Upper lobe of left lung (tissue), 6 donors: ENCODE measurements at places on chromosomes 2 and 18. TPM values are rescaled to one million over a fixed set of nuclear protein-coding genes. Genes with fewer than 3 reads are reported as not detected.

GRCh38 chr2:225599856-225600255, 200.3 kb downstream of the NYAP2 start:
- no peak overlapping the region for H3K27ac ChIP-seq
- no peaks in the 10 kb centered on the region for H3K4me1 ChIP-seq
- H3K4me3 ChIP-seq: no peak overlapping the region
- no peaks in the 10 kb centered on the region for H3K36me3 ChIP-seq
- no peaks in the 10 kb centered on the region for H3K27me3 ChIP-seq

The CXCR1 gene
- 9.1 TPM for total RNA-seq

- no peak overlapping the region for H3K27ac ChIP-seq
- DNase-seq: no peak
- no peak overlapping the region for H3K4me3 ChIP-seq
- no peaks in the 10 kb centered on the region for H3K4me1 ChIP-seq
- no peaks in the 10 kb centered on the region for H3K36me3 ChIP-seq
- H3K27me3 ChIP-seq: no peaks in the 10 kb centered on the region
These were observed 494.7 kb upstream of the FAM98A start for GRCh38 chr2:34093790-34094189.

The EMILIN1 gene
- total RNA-seq: 57.0 TPM

The ASB18 gene
- total RNA-seq: not detected

DNA sequence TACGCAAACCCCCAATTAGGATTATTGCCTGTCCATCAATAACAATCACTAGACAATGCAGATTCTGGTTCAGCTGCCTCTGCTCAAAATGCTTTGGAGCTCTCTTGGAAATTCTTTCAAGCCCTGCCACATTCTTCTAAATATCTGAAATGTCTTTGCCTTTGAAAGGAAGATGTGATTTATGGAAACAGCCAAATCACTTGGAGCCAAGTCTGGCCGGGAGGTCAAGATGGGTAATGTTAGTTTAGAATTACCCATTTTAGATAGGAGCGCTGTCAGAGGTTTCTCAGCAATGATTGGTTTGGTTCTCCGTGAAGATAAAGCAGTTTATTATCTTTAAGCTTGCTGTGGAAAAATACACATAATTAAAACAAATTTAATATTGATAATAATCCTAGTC, 306.7 kb downstream of the SETBP1 start:
- H3K4me3 ChIP-seq: no peak overlapping the region
- no peaks in the 10 kb centered on the region for H3K27me3 ChIP-seq
- no peak overlapping the region for H3K27ac ChIP-seq
- no peaks in the 10 kb centered on the region for H3K4me1 ChIP-seq
- H3K36me3 ChIP-seq: no peaks in the 10 kb centered on the region
- DNase-seq: no peak

- no peaks in the 10 kb centered on the region for H3K36me3 ChIP-seq
- H3K4me1 ChIP-seq: no peaks in the 10 kb centered on the region
- H3K4me3 ChIP-seq: no peak overlapping the region
- no peak overlapping the region for H3K27ac ChIP-seq
- DNase-seq: no peak
These were observed 712.8 kb downstream of the SOCS6 start for GRCh38 chr18:71001597-71001996.

The TP53I3 gene
- total RNA-seq: 110 TPM

GRCh38 chr2:233867993-233868532, at the start of gene MSL3B:
MSL3B (minus strand) TSS chr2:233868386.
- DNase-seq: no peak
- H3K36me3 ChIP-seq: no peaks in the 10 kb centered on the region
- H3K27ac ChIP-seq: no peak within 1 kb of the TSS

The CETN1 gene
- total RNA-seq: not detected

DNA sequence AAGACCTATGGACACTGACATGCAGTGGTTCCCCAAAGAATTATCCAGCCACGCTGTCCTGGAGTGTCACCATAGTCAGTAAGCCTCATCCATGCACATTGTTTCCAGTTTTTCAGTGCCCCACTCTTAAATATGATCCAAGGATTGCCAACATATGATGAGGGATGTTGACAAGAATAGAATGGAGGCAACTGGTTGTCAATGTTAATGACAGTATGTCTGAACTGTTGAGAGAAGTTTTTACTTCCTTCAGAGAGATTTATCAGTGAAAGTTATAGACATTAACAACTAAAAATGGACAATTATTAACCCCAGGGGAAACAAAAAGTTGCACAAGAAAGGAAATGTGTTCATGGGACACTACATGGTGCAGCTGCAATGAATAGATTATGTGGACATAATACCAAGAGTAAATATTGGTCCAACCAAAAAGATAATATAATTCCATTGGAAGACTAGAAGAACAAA, 69.9 kb downstream of the CYP26B1 start:
- H3K27me3 ChIP-seq: no peaks in the 10 kb centered on the region
- DNase-seq: no peak
- no peaks in the 10 kb centered on the region for H3K4me1 ChIP-seq
- H3K36me3 ChIP-seq: no peaks in the 10 kb centered on the region

DNA sequence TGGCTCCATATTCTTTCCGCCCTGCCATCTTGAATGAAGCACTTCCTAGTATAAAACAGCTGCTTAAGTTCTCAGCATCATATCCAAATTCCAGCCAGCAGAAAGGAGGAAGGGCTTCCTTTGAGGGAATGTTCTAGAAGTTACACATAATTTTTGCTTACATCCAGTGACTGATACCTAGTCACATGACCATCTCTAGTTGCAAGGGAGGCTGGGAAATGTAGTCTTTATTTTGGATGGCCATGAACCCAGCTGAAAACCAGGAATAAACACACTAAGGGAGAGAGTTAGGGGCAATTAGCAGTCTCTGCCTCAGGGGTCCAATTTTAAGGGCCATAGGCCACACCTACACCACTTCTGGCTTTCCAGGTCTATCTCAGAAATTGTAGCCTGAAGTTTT, 57.8 kb upstream of the LMAN1 start:
- no peaks in the 10 kb centered on the region for H3K4me1 ChIP-seq
- H3K27ac ChIP-seq: no peak overlapping the region
- no peak overlapping the region for H3K4me3 ChIP-seq
- no peak for DNase-seq

DNA sequence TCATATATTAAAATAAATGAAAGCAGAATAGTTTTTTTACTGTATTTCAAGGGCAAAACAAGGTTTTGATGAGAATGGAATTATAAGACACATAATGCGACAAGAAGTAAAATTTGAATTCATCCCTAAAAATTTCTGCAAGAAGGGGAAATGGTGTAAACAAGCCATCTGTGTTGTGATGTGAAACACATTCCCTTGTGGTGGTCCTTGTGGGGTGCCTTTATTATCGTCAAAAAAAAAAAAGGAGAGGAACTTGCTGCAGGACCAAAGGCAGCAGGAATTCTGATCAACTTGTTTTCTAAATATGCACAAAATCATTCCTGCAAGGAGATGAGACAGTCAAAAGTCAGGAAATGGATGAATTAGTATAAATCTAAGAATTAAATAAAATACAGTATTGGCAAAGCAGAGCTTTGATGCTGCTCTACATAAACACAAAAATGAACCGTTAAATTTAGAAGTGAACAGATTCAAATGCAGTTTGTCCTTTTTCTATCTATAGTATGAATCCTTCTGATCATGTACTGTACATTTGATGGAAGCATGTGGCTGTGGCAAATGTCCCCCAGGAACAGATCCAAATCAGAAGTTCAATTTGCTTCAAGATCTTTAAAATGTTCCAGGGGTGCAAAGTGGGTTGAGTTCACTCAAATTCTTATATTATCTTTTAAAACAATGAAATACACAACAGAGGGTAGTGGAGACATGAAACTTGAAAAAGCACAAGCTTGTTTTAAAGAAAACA, 818.8 kb downstream of the PLCL1 start:
- no peaks in the 10 kb centered on the region for H3K36me3 ChIP-seq
- DNase-seq: no peak
- H3K4me1 ChIP-seq: no peaks in the 10 kb centered on the region
- no peak overlapping the region for H3K4me3 ChIP-seq
- H3K27ac ChIP-seq: no peak overlapping the region

The ELOA2 gene
- total RNA-seq: not detected

The UNC80 gene
- total RNA-seq: 0.15 TPM

The HOXD4 gene
- 0.79 TPM for total RNA-seq

GRCh38 chr2:219072741-219073250, 12.1 kb upstream of the IHH start:
- H3K4me1 ChIP-seq: peaks cover 10% of the 10 kb centered on the region
- no peak overlapping the region for H3K4me3 ChIP-seq
- H3K36me3 ChIP-seq: peaks cover 35% of the 10 kb centered on the region
- DNase-seq: no peak
- H3K27ac ChIP-seq: no peak overlapping the region
- no peaks in the 10 kb centered on the region for H3K27me3 ChIP-seq

DNA sequence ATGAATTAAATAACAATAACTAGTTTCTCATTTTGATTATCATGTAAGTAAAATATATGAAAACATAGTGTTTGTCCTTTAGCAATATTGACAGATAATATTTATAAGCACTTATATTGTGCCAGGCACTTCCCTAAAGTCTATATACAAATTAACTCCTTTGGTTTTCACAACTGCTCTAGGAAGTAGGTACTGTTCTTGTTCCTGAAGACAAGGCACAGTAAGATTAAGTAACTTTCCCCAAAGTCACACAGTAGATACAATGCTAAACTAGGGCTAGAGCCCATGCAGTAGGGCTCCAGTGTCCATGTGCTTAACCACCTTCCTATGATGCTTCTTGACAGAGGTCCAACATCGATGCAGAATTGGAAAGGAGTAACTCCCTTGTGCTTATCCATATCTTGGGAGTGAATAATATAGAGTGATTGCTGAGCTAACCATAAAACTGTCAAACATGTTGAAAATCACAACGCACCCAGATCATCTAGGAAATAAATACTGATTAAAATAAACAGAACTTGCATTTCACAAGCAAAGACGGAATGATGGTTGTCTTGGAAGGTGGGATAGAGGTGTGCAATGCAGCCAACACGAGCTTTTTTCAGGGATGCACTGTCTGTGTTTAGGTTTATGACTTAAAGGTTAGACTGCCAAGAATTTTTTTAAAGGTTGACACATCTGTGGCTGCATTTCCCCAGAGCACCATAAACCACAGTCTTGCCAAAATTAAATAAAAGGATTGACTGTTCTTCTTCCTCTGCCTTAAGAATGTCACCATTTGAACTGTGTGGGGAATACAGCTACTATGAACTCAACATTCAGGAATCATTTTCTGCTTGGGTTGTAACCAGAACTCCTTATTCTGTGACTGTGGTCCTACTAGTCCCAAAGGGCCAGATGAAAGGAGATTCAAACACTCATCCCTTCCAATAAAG, 80.8 kb downstream of the ANKRD44 start:
- H3K4me3 ChIP-seq: no peak overlapping the region
- no peaks in the 10 kb centered on the region for H3K27me3 ChIP-seq
- no peaks in the 10 kb centered on the region for H3K36me3 ChIP-seq
- DNase-seq: no peak
- no peak overlapping the region for H3K27ac ChIP-seq

- H3K4me1 ChIP-seq: peaks cover 38% of the 10 kb centered on the region
- H3K36me3 ChIP-seq: no peaks in the 10 kb centered on the region
- no peaks in the 10 kb centered on the region for H3K27me3 ChIP-seq
- peak overlapping the region; percentile 100 for H3K27ac ChIP-seq
These were observed 1.6 kb downstream of the KANSL1L start for GRCh38 chr2:210169516-210170195.

- no peaks in the 10 kb centered on the region for H3K27me3 ChIP-seq
- no peak overlapping the region for H3K27ac ChIP-seq
- no peak overlapping the region for H3K4me3 ChIP-seq
- no peak for DNase-seq
- no peaks in the 10 kb centered on the region for H3K36me3 ChIP-seq
These were observed 247.3 kb downstream of the TTC32 start for GRCh38 chr2:19654310-19655090.

- H3K4me1 ChIP-seq: no peaks in the 10 kb centered on the region
- no peak for DNase-seq
- H3K27ac ChIP-seq: no peak overlapping the region
- no peak overlapping the region for H3K4me3 ChIP-seq
- no peaks in the 10 kb centered on the region for H3K27me3 ChIP-seq
- no peaks in the 10 kb centered on the region for H3K36me3 ChIP-seq
These were observed 34.2 kb upstream of the NPAS2 start for GRCh38 chr2:100785626-100786296.

- DNase-seq: no peak
- no peaks in the 10 kb centered on the region for H3K4me1 ChIP-seq
- peaks cover 52% of the 10 kb centered on the region for H3K36me3 ChIP-seq
- no peak overlapping the region for H3K27ac ChIP-seq
These were observed 38.9 kb downstream of the DHX57 start for GRCh38 chr2:38836791-38837190.

GRCh38 chr2:116160657-116161056, 1653.8 kb upstream of the DDX18 start:
- DNase-seq: no peak
- no peak overlapping the region for H3K4me3 ChIP-seq
- no peaks in the 10 kb centered on the region for H3K36me3 ChIP-seq
- H3K4me1 ChIP-seq: no peaks in the 10 kb centered on the region
- no peak overlapping the region for H3K27ac ChIP-seq
- H3K27me3 ChIP-seq: no peaks in the 10 kb centered on the region

- H3K4me3 ChIP-seq: no peak overlapping the region
- no peaks in the 10 kb centered on the region for H3K4me1 ChIP-seq
- H3K36me3 ChIP-seq: no peaks in the 10 kb centered on the region
- H3K27ac ChIP-seq: no peak overlapping the region
These were observed 64.0 kb upstream of the FIGN start for GRCh38 chr2:163799807-163800206.

DNA sequence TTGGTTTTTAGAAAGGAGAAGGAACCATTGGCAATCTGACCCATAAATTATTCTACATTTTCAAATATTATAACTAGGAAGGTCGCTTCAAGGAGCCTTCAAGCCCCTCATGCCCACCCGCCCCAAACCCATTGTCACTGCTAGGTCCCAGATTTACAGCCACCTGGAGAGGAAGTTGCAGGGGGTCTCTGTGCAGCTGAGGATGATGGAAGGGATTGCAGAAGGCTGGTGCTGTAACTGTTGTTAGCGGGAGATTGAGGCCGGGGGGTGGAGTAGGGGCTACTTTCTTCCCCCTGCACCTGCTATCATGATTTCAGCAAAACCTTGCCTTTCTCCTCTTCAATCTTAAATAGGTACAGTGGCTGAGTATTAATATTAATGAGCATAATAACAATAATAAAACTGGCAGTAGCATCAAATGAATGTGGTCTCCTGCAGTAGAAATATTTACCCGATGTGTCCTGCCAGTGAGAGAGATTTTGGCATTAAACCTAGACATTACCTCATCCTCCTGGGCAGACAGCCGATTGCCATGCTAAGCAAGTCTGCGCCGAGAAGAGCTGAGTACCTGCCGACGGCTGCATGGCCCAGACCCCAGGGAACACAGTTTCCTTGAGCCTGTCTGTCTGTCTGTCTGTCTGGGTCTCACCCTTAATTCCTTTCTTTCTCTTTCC, 225.4 kb downstream of the FAM210A start:
- H3K4me1 ChIP-seq: peaks cover 35% of the 10 kb centered on the region
- H3K27ac ChIP-seq: no peak overlapping the region
- DNase-seq: no peak
- no peak overlapping the region for H3K4me3 ChIP-seq
- H3K36me3 ChIP-seq: no peaks in the 10 kb centered on the region
- no peaks in the 10 kb centered on the region for H3K27me3 ChIP-seq

The RAB17 gene
- total RNA-seq: 82.8 TPM

The ASAP2 gene
- 20.9 TPM for total RNA-seq
